ENCODE measurements at places on chromosomes 5 and 9. TPM values are rescaled to one million over a fixed set of nuclear protein-coding genes. Genes with fewer than 3 reads are reported as not detected.

Gene PFN3
- polyA plus RNA-seq = not detected

Gene GABRA1
- 1,123 TPM for polyA plus RNA-seq

Gene GABBR2
- 253 TPM for polyA plus RNA-seq

Gene UGT3A2
- polyA plus RNA-seq = not detected

Gene CDH10
- 13.7 TPM for polyA plus RNA-seq

Gene ALDH1A1
- 228 TPM for polyA plus RNA-seq

Gene PLAC8L1
- not detected for polyA plus RNA-seq

Gene CERCAM
- polyA plus RNA-seq = 1.6 TPM

Gene FCN1
- not detected for polyA plus RNA-seq

Gene CARTPT
- not detected for polyA plus RNA-seq

Gene BSPRY
- 54.2 TPM for polyA plus RNA-seq

Gene TGFBI
- 0.56 TPM for polyA plus RNA-seq
